ENCODE measurements at places on chromosomes 5 and 9. TPM values are rescaled to one million over a fixed set of nuclear protein-coding genes. Genes with fewer than 3 reads are reported as not detected.

GRCh38 chr9:98009936-98010335 lies 26.8 kb downstream of the ANP32B start:
- no peak for DNase-seq
- no peak overlapping the region for H3K27ac ChIP-seq
- H3K36me3 ChIP-seq = peaks cover 59% of the 10 kb centered on the region
- H3K4me1 ChIP-seq = peaks cover 24% of the 10 kb centered on the region

DNA sequence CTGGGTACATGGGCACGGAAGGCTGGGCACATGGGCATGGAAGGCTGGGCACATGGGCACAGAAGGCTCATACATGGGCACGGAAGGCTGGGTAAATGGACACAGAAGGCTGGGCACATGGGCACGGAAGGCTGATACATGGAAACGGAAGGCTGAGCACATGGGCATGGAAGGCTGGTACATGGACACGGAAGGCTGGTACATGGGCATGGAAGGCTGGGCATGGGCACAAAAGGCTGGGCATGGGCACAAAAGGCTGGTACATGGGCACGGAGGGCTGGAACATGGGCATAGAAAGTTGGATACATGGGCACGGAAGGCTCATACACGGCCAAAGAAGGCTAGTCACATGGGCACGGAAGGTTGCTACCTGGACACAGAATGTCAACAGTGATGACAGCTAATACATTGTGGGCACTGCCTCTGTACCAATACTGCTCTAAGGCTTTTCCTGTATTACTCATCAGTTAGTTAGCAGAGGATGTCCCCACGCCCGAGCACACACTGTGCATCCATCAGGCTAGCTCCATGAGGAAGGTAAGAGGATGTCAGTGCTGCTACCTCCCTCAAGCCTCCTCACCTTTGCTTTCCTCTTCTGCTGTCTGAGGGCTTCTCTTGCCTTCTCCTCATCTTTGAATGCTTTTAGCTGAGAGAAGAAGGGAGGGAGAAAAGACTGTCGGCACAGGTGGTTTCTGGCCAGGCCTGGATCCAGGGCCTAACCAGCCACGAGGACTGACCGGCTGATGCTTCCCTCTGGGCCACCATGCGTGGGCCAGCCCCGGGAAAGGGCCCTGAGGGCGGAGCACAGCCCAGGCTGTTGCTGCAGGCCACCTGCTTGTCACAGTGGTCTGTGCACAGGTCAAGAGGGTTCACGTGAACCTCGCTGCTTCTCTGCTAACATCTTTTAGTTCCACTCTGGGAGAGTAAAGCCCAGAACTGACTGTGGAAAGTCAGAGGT lies 14.3 kb downstream of the GPX3 start:
- H3K4me3 ChIP-seq = no peak overlapping the region
- no peaks in the 10 kb centered on the region for H3K27me3 ChIP-seq
- H3K36me3 ChIP-seq = peaks cover 69% of the 10 kb centered on the region
- DNase-seq = no peak
- H3K4me1 ChIP-seq = peaks cover 8% of the 10 kb centered on the region
- peak overlapping the region; percentile 13 for H3K27ac ChIP-seq

DNA sequence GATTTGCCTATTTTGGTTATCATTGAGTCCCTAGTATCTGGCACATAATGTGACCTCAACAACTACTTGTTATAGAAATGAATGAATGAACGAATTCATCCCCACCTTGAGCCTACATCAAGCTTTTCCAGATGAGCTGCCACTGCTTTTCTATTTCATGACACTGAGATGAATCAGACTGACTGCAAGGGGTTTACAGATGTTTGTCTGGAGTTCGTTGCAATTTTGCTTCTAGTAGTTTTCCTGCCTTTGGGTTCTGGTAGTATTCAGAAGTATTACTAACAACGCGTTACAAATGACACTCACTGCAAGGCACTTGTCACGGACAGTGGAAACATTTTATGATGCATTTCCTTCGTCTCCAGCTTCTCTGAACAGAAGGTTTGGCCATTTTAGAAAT lies 222.3 kb downstream of the CD180 start:
- peaks cover 11% of the 10 kb centered on the region for H3K4me1 ChIP-seq
- DNase-seq = no peak
- no peak overlapping the region for H3K27ac ChIP-seq
- no peaks in the 10 kb centered on the region for H3K27me3 ChIP-seq
- H3K36me3 ChIP-seq = peaks cover 13% of the 10 kb centered on the region
- no peak overlapping the region for H3K4me3 ChIP-seq

DNA sequence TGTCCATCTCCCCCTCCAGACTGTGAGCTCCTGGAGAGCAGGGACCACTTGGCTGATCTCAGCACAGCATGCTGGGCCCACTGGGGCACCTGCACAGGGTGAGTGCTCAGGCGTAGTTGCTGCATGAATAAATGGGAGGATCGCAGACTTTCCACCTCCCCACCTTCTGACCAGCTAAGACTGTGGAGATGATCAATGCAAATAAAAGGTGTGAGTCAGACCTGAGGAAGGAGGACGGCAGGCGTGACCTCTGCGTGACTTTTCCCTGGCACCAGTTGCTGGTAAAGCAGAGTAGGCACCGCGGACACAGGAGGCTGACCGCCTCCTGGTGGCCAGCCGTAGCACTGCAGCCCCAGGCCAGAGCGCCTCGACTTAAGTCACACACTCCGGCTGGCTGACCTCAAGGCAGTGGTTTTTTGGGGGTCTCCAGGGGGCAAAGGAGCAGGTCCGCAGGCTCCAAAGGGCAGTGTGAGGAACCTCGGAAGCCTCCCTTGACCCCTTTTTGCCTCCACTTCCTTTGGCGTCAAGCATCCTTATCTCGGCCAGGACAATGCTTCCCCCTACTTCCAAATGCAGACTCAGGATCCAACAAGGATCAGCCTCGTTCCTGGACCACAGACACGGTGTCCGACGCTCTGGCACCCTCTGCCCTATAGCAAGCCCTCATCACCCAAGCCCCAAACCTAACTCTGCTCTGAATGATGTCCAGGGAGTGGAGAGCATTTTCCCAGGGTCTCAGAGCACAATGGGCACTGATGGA lies 12.7 kb upstream of the TDRD7 start:
- peaks cover 29% of the 10 kb centered on the region for H3K4me1 ChIP-seq
- peaks cover 42% of the 10 kb centered on the region for H3K27me3 ChIP-seq
- DNase-seq = peak; percentile 52
- peak overlapping the region; percentile 53 for H3K27ac ChIP-seq

- H3K27me3 ChIP-seq = peaks cover 2% of the 10 kb centered on the region
- H3K4me1 ChIP-seq = peaks cover 10% of the 10 kb centered on the region
- no peak overlapping the region for H3K27ac ChIP-seq
- DNase-seq = no peak
Observed at GRCh38 chr5:73515232-73515631, 17.0 kb downstream of the BTF3 start.

- H3K4me1 ChIP-seq = peaks cover 37% of the 10 kb centered on the region
- no peaks in the 10 kb centered on the region for H3K27me3 ChIP-seq
- peak overlapping the region; percentile 88 for H3K4me3 ChIP-seq
Observed at GRCh38 chr9:137575364-137575715, 3.4 kb downstream of the DPH7 start.

Gene ZNF354C
- 3.5 TPM for total RNA-seq

Gene ANKS6
- total RNA-seq = 10.6 TPM

All from activated T-helper 1 cell treated with anti-CD3 and anti-CD28 coated beads, Interleukin-12 subunit alpha, Interleukin-12 subunit beta, Interleukin-2, Interleukin-4 antibody, amounts not matched to agents 30 ng/mL and 10 ng/mL and 1 ng/mL, durations not matched to agents 14 hours and 24 hours and 36 hours (primary cell).